Hematopoietic multipotent progenitor cell treated with erythropoietin and hydrocortisone succinate and interleukin-3 and kit ligand, for 8 days (in vitro differentiated cells): ENCODE measurements at places on chromosomes 2 and 18.

- DNase-seq = peak; percentile 57
Measured at GRCh38 chr2:201270293-201271001, 10.1 kb downstream of the CASP8 start.

DNA sequence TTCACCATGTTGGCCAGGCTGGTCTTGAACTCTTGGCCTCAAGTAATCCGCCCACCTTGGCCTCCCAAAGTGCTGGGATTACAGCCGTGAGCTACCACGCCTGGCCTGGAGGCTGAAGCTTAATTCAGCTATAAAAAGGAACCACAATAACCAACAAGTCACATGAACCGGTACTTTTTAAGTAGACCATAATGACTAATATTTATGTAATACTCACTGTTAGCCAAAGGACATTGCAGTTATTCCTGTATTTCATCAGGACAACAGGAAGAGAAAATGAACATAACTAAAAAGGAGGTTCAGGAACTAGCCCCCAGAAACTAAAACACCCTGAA, 49.0 kb upstream of the TMEM87B start:
- DNase-seq = no peak

DNA sequence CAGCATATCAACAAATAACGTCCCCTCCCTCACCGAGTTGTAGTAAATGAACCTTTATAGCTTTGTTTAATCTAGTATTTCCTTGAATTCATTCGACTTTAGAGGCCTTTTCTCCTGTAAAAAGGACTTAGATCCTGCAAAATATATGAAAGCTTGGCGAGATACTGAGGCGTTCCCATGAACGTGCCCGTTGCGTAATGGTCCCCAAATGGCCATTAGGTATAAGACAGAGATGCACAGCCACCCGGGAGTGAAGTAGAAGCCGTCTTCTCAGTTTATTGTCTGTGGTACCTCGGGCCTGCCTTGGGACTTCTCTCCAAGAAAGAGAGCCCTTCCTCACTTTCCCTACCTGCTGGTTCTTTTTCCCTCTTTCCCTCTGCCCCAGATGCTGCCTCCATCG, 310.6 kb downstream of the CELF4 start:
- DNase-seq = no peak

GRCh38 chr18:12048010-12048826, 45.4 kb upstream of the ANKRD62 start:
- DNase-seq = no peak

- no peak for DNase-seq
Measured at GRCh38 chr2:14408695-14409094, 223.8 kb upstream of the LRATD1 start.

DNA sequence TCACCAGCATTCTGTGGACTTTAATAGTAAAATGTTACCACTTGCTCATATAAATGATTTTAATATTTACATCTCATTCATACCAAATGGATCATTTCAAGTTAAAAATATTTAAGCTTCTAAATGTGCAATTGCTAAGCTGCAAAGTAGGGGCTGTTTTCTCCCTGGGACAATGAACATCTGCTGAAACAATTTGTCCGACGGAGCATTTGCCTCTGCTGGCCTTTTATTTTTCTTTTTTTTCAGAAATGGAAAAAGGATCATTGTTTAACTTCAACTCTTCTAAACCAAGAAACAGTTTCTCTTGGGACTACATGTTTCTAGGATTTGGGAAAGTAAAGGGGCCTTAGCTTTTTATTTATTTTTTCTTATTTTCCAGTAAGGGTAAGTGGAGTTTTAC, 43.8 kb upstream of the ITPRID2 start:
- no peak for DNase-seq

DNA sequence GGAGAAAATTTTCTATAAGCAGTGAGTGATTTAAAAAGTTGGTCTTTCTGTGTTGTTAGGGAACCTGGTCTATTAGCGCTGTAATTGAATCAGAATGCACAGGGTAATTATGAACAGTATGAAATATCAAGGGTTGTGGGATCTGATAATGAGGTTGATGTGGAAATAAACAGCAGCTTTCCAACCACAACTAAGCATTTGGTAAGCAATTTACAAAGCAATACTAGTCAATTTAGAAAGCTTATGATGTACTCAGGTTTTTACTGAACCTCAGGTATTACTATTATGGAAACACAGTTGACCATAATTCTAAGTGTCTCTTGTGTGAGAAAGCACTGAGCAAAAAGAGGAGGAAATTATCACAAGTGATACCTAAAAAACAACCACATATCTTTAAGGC, 11.0 kb upstream of the SMCHD1 start:
- DNase-seq = no peak

- DNase-seq = no peak
Measured at GRCh38 chr2:23293063-23293462, 91.9 kb upstream of the KLHL29 start.

DNA sequence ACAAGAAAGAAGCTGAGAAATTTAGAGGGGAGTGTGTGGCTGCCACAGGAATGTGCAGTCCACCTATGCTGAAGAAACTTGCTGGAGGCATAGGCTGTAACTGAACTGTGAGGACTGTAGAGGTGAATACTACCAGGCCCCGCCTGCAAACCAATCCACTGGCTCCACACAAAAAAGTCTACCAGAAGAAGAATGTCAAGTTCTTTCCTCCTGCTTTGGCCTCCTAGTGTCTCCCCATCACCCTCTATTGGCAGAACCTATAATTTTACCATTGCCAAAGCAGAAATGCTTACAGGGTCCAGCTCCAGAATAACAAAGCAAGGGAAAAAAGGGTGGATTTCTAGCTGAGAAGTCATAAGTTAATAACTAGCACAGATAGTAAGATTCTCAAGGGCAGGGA, 5.9 kb upstream of the ATP5MC3 start:
- DNase-seq = peak; percentile 64

DNA sequence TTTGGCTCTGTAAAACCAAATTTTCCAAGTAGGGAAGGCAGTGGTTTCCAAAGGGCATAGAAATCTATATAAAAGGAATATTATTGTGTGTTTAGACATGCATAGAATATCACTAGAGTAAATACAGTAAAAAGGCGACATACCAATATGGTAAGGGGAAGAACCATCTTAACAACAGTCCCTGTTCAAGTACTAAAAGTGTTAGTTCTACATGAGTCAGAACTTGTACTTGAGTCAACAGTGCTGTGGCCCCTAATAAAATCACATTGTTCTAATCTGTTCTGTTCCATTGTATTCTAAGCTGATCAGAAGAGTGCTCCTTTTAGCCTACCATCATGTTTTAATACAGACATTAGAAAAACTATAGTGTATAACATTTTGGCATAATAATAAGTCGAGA, 36.1 kb upstream of the TNFRSF11A start:
- no peak for DNase-seq

DNA sequence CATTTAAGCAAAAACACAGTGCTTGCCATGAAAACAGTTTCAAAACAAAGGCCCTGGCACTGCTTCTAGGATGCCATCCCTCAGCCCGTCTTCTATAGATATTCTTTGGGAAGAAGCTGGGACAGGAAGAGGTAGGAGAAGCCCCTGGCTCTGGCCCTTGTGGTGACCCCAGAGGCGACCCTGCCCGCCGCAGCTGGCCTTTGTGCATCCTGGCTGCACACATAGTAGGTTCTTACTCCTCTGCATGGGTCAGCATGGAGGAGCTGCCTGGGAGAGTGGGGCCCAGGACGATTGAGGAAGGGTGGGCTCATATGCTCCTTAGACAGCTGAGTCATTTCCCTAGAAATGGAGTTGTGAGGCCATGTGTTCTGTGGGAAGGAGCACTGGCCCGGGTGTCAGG, 44.4 kb upstream of the OTOF start:
- DNase-seq = no peak

- no peak for DNase-seq
Measured at GRCh38 chr2:128547667-128548066, 229.0 kb upstream of the HS6ST1 start.

- DNase-seq = peak; percentile 82
Measured at GRCh38 chr2:32479993-32480392, 123.2 kb downstream of the BIRC6 start.

GRCh38 chr2:112242384-112242783, 12.5 kb downstream of the ZC3H8 start:
- DNase-seq = no peak

- DNase-seq = no peak
Measured at GRCh38 chr2:6443061-6443823, 422.5 kb downstream of the CMPK2 start.

GRCh38 chr2:48357351-48357750, 172.6 kb upstream of the STON1 start:
- DNase-seq = no peak

DNA sequence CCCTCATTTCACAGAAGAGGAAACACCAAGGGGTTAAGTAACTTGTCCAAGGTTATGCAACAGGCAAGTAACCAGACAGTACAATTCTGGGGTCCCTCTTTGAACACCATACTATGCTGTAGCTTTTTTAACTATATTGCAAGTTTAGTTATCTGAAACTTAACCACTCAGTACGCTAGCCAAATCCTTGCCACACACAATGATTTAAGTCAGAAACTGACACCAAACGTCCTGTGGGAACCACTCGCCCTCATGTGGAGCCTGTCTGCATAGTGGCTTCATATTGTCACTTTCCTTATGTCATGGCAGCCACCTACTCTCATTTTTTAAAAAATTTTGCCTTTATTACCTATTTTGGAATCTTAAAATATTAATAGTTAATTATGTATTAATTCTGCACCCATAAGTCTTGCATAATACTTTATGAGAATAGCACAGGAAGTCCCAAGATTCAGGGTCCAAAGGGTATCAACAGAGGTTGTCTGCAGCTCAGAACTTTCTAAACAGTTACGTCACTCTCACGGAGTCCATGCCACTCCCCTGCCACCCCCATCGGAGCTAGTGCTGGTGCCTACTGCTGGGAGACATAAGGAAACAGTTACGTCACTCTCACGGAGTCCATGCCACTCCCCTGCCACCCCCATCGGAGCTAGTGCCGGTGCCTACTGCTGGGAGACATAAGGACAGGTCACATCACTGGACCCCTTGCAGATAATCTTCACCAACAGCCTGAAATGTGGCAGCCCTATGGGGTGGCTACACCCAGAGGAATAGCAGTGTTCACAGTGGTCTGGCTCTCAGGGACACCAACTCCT, 99.0 kb downstream of the L3MBTL4 start:
- no peak for DNase-seq

- peak; percentile 51 for DNase-seq
Measured at GRCh38 chr2:95158891-95159619, 593 bp downstream of the ZNF514 start.

- DNase-seq = no peak
Measured at GRCh38 chr2:209145941-209146681, 277.7 kb upstream of the MAP2 start.

GRCh38 chr2:219707496-219708285, 80.3 kb downstream of the SLC4A3 start:
- no peak for DNase-seq
